ENCODE measurements at places on chromosomes 16 and 17.

DNA sequence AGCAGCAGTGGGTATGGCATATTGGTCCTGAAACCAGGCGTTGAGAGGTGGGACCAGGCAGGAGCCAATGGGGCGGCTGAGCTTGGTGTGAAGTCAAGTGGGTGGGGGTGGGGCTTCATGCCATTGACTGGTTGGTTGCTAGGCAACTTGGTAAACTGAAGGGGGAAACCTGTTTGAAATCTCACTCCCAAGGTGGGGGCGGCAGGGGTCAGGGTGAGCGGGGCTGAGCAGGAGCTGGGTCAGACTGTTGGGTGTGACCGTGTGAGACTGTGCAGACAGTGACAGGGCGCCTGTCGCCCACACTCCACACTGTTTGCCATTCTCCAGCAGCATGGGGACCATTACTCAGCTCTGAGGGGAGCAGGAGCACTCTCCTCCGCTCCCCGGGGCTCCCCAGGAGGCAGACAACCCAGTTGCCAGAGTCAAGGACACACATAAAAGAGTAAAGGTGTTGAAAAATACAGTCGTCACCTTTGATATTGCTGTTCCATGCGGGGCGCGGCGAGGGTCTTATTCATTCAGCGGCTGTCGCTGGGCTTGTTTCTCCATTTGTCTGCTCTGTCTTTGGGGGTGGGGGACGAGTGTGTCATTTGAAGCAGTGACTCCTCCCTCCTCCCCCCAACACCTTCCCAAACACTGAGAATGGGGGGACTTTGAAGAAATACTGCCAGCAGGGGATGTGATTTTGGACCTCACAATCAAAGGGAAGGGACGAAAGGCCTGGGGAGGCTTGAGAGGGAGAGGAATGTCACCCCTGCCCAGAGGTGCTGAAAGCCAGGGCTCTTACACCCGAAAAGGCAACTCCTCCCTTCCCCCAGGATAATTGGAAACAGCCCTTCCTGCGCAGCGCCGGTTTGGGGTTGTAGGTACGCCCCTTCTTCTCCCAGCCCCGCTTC is 1.2 kb upstream of the EFNB3 start:
- DNase-seq = no peak

GRCh38 chr17:40417258-40417608 is 463 bp downstream of the TOP2A start:
- no peak for DNase-seq

DNA sequence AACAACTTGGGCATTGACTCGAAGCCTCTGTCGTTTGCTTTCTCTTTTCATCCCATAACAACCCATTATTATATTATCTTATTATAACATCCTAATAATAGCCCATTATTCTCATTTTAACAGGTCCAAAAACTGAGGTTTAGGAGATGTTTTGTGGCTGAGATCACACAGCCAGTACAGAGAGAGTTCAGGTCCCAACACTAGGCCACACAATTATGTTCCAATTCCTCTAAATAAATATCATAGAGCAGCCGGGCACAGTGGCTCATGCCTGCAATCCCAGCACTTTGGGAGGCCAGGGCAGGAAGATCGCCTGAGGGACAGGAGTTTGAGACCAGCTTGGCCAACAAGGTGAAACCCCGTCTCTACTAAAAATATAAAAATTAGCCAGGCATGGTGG is 40.3 kb upstream of the KIFC3 start:
- DNase-seq = no peak

DNA sequence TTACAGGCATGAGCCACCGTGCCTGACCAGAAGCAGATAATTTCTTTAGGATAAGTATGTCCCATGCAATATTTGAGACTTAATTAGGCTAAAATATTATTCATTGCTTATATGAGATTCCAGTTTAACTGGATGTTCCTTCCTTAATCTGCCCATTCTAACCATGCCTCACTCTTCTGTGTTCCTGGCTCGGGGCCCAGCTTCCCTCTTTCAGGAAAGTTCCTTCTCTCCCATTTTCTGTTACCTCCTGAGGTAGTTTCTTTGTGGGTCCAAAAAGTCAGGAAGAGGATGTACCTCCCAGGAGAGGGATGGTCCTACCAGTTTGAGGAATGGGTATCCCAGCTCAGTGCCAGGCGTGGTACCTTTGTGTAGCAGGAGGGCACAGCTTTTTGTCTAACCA is 23.3 kb downstream of the UNK start:
- DNase-seq = no peak

- no peak for DNase-seq
Measured at GRCh38 chr17:65190467-65191097, 53.4 kb downstream of the RGS9 start.

DNA sequence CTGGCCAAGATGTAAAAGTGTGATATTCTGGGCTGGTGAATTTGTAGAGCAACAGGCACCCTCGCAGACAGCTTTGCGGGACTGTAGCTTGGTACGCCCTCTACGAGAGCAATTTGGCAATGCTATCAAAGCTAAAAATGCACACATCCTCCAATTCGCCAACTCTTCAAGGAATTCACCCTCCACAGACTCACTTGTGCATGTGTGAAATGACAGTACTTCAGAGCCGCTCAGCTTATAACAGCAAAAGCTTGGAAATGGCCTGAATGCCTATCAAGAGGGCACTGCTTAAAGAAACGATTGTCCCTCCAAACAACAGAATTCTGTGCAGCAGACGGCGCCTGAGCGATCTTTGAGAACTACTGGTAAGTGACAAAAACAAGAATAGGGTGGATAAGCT is 130.8 kb downstream of the SDK2 start:
- DNase-seq = no peak

Data from CMK (cell line).